CD4-positive, alpha-beta T cell treated with Interleukin-17A for 4 hours (primary cell): ENCODE measurements at places on chromosomes 1 and 21.

DNA sequence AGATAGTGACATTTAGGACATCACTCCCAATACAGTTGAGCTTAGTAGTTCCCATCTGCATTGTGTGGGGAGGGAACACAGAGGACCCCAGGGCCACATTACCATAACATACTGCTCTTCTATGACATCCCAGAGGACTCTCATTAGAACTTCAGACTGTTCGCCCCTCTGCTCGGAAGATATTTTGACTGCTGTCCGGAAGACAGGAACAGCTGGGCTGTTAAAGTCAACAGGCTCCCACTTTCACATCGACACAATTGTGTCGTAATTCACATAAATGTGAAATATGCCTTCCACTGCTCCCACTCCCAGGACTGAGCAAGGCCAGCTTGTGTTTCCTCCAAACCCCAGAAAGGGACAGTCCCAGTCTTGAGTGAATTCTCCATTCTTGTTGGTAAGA, 158.4 kb downstream of the SEC16B start:
- DNase-seq = no peak

DNA sequence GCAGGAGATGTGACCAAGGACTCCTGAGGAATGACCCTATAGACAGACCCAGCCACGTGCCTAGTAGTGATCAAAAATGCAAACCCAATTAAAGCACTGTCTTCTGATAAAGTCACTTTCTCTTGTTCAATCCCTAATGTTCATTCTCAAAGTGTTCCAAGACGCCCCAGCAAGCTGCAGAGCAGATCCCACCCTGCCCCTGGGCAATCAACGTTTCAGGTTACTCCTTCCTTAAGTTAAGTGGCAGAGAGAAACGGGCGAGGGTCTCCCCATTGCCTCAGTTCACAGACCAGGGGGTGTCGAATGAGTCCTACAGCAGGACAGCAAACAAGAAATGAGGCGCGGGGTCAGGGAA, 699 bp upstream of the RGS2 start:
- no peak for DNase-seq

DNA sequence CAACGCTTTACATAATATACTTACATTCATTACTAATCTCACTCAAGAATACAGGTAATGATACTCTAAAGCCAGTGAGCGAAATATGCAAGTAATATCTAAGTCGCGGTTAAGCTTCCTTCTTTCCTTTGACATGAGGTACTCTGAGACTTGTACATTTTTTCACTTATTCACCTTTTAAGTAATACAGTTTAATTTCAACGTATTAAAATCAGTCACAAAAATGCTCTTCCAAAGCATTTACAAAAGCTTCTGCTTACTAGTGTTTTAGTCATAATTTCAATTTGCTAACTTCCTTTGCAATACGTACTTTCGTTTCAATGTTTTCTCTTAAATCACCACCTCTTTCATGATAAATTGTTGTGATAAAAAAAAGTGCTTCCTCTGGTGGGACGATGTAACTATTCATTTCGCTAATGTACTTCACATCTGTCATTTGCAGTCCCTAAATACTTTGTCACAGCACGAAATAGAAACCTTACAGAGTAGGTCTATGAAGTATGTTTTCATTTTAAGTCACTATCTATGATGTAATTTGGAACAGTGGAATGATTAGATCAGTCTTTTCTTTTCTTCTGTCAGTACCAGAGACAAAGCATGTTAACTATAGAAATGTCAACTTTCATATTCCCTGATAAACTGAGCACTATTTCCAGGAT, 34.0 kb upstream of the ADGRL4 start:
- no peak for DNase-seq

DNA sequence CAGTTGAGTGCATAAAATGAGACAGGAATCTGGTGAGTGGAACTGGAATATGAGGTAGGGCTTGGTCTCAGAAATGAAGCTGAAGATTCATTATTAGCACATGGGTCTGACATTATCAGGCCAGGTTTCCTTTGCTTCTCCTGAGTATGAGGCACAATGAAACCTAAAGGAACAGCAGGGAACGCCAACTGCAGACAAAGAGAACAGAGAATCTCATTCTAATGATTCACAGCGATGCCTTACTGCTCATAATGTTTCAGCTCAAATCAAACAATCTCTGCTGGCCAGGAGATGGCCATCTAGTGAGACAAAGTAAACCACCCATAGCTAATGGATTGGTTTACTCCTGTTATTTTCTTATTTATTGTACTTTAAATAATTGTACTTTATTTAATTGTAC, 133.5 kb downstream of the C1orf21 start:
- DNase-seq = no peak
